NCI-H187 treated with DMSO at 0.1 percent for 48 hours (cell line): ENCODE measurements at places on chromosomes 6 and 20.
A peak's percentile ranks its signal among the peaks of the same experiment; 100 is the strongest.

DNA sequence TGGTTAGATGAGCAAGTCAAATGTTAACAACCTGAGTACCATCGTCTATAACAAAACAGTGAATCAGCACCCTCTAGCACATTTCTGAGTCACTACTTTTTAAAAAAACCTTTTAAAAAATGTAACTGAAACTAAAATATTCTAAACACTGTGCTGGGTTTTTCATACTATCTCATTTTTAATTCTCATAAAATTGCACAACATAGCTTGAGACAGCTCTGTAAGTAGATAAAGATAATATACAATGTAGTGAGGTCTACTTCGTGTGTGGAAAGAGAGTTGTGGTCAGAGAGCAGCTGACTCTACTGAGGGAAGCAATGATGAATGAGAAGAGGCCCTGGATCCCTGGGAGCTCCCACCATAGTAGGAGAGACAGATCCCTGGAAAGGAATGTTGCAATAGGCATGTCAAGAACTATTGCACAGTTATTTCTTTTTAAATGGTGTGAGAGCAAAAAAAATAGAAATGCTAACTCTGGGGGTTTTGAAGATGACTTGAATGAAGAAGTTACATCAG, 13.6 kb upstream of the CALHM6 start:
- no peak for DNase-seq

- DNase-seq: no peak
These were observed 13.1 kb downstream of the BMP2 start for GRCh38 chr20:6780433-6781190.

- DNase-seq: no peak
These were observed 20.1 kb downstream of the SAMD5 start for GRCh38 chr6:147528511-147529145.

DNA sequence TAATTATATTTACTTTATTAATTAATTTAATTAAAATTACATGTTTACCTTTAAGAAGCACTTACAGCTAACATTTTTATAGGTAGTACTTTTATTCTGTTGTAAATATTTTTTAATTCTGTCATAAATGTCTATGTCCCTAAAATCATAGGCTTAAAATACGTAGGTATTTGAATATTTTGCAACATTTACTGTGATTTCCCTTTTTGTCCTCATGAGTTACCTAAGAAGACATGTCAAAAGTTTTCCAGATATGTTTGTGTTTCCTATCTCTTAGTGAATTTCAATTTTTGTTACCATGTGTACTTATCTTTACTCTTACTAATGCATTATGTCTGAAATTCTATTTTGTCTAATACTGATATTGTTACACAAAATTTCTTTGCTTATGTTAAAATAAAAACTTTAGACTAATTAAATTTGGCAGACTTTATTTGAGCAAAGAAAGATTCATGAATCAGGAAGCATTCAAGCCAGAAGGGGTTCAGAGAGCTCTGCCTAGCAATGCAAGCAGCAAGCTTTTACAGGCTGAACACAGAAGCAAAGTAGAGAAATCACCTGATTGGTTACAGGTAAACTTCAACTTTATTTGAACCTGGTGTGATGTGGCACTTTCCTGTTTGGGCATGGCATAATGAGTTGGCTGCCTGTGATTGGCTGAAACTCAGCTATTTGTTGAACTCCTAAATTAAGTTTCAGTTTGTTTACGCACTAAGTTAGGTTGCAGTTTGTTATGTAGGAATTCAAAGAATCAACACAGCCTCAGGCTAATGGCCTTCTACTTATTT, 123.2 kb upstream of the TMEM170B start:
- no peak for DNase-seq

DNA sequence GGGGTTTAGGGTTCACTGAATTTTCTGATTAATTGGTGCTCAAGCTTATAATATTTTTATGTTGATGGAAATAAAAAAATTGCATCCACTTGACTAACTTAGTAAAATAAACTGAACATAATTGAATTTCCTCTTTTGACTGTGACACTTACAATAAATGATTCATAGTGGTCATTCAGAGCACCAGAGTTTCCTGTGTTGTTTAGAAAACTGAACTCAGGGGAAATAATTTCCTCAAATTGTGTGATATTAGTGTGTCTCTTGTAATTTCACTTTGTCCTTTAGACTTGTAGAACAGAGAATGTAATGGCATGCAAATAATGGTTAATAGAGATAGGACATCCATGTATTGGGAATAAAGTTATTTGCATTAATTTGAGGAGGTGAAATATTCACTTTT, 319.7 kb upstream of the MAN1A1 start:
- no peak for DNase-seq

- no peak for DNase-seq
These were observed 239.6 kb downstream of the GRIK2 start for GRCh38 chr6:101633081-101633480.

DNA sequence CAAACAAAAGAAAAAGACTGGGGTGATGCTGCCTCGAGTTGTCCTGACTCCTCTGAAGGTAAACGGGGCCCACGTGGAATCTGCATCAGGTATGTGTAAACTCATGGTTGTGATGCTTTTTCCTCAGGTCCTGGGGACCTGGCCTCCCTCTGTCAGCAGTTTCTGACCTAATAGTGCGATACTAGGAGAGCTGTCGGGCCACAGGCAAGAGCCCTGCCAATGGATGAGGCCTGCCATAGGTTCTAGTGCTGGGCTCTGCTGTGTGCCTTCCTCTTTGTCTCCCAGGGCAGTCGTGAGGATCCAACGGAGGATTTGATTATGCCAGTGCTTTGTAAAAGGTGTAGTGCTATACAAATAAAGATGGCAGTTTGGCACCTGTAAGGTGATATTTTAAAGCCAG, 71.2 kb downstream of the ASXL1 start:
- DNase-seq: no peak

DNA sequence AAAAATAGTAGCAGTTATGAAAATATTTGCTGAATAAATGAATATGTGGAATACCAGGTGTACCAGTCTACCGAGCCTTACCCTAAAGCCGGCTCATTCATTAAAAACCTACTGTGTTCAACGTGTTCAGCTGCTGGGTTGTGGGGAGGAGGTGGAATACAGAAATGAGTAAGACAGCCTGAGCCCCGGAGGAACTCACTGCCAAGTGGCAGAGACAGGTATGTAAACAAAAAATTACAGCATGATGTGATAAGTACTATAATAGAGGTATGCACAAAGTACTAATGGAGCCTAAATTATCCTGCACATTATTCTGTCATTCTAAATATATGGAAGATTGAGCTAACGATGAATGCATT, 6.8 kb upstream of the ADTRP start:
- no peak for DNase-seq

- DNase-seq: no peak
These were observed 453.8 kb downstream of the RFPL4B start for GRCh38 chr6:112800916-112801315.

GRCh38 chr6:72271531-72271930, 350.3 kb upstream of the KCNQ5 start:
- DNase-seq: no peak

- DNase-seq: no peak
These were observed 14.7 kb downstream of the SLC13A3 start for GRCh38 chr20:46636514-46636913.

DNA sequence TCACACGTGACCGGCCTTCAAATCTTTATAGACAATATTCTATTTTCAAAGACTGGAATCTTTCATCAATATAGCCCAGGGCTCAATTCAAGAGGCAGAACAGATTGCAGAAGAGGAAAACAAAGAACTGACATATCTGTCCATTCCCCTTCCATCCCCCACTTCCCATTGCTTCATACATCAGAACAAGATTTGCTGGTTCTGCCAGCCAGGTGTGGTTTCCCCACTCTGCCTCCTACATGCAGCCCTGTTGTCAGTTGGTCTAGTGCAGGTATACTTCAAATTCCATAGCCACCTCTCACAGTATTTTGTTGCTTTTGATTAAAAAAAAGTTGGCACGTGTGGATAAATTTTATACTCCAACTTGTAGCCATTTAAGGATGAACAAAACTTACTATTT, 174.9 kb downstream of the CD109 start:
- DNase-seq: no peak

DNA sequence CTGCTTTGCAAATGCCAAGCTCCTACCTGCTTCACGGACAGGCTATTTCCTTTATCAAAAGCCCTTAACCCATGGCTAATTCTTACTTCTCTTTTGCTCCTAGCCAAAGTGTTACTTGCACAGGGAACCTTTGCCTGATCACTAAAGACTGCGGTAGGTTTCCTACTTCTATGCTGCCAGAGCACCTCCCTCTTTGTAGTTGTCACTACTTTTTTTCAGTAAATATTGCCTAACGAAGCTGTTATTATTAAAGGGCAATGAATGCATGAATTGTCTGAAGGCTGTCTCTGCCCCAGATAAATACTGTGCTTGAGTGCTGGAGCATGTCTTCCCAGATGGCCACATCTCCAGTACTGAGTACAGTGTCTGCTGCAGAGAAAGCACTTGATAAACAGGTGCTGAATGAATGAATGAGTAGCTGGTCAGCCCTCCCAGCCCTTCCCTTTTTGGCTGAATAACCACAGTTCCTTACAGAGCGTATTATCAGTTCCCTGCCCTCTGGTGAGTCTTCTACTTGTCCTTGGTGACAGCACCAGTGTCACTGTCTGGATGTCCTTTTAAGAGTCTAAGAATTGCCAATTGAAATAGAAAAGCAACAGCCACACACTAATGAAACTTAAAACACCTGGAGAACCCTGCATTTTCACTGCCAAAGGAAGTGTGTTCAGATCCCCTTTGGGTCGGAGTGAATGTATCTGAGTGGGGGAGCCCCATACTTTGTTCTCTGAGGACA, 73.6 kb upstream of the TRAF3IP2 start:
- DNase-seq: no peak

DNA sequence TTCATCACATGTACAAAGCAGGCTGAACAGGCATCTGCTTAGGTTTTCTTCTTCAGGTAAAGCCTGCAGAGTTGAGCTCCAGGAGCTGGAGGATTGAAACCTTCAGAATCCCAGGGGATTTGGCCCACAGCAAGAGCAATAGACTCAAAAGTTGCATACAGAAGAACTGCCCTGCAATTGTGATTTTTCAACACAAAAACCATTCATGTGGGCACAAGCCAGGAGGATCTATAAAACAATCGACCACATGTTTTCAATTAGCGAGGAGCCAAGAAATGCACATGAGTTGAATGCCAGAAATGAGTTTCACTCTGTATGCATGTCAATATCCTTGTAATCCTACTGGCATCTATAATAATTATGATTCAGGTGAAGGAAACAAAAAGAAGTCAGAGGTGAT, 576.4 kb downstream of the HDGFL1 start:
- no peak for DNase-seq

GRCh38 chr6:139530561-139530960, 156.1 kb upstream of the CITED2 start:
- no peak for DNase-seq

- DNase-seq: no peak
These were observed 88.6 kb downstream of the SIM1 start for GRCh38 chr6:100376103-100376502.

- no peak for DNase-seq
These were observed 42.6 kb downstream of the PLCG1 start for GRCh38 chr20:41179961-41180360.

DNA sequence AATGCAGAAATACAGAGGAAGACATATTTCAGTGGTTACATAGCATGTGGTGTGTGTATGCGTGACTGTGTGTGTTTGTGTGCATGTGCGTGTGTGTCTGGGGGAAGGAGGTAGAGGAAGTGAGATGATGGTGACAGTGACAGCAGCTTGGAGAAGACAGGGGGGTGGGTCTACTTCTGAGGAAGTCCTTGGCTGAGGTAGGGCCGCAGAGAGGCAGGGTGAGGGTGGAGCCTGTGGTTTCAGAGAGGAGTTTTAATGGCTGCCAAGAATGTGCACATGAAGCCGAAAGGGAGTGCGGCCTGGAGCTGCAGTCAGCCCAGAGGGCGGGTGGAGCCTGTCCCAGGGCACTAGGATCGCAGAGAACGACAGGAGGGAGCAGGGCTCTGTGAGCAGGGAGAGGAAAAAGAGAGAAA, 22.7 kb upstream of the RNF24 start:
- DNase-seq: peak; percentile 90

GRCh38 chr6:28380381-28380780, 19.2 kb downstream of the ZSCAN12 start:
- no peak for DNase-seq
